ENCODE measurements at places on chromosomes 1 and 21.

DNA sequence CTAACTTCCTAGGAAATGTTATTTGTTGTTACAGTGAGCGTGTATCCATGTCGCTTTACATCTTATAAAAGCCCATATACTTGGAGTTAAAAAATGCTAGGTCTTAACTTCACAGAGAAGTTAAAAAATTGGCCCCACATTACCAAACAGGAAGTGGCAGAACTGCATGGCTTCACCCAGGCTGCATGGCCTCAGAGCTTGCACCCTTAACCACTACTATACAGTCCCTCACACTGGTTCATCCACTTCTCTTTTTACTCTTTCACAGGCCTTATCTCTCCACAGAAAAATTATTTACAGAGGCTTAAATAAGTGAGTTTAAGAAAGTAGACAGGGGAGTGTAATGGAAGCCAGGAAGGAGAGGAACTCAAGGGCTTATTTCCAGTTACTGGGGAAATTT is 402.5 kb downstream of the HHAT start:
- DNase-seq, result no peak

- DNase-seq, result no peak
Measured at GRCh38 chr1:232164078-232164963, 465.6 kb downstream of the SIPA1L2 start.

- no peak for DNase-seq
Measured at GRCh38 chr1:13577846-13578245, 5.8 kb upstream of the PDPN start.

DNA sequence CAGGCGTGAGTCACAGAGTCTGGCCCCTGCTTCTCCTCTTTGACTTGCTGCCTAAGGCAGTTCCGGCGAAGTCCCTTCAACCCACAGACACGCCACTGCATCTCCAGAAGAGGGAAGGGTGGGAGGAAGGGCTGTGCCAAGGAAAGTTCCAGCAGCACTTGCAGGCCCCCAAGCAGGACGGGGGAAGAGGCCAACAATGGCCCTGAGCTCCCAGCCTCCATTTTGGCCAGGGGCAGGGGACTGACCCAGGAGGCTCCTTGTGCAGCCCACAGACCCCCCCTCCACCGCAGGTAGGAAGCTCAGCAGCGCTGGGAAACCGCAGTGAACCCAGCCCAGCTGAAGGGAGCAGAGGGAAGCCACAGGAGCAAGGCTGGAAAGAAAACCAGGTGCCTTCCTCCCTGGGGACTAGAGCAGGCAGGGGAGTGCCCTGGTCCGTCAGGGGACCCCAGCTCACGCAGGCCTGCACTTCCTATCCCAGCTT is 35.4 kb downstream of the ACOT7 start:
- DNase-seq, result no peak

DNA sequence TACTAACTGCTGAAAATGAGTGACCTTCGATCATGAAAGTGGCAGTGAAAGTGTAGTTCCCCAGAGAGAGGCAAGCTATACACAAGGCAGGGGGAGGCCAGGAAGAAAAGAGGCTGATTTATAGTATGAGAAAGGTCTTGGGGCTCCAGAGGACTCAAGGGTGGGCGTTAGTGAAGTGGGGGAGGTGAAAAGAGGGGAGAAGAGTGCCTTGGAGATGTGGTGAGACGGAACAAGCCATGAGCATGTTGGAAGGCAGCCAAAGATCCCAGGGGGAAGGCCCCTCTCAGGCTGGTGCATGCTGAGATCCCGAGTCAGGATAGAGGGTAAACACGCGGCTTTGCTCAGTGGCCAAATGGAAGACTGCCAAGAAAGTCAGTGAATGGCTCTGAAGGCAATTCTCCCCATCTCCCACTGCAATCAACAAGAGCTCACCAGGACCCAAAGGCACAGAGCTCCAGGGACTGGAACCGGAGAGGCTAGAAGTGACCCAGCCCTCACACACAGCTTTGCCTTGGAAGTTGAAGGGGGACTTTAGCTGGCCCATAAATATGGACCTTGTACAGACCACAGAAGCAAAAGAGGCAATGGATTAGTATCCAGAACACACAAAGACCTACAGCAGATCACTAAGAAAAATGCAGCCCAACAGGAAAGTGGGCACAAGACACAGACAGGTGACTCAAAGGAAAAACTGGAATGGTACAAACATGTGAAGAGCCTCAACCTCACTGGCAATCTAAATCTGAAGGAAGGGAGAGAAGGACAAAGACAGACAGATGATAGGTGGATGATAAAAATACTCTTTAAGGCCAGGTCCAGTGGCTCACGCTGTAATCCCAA is 49.6 kb downstream of the HSF2BP start:
- no peak for DNase-seq

DNA sequence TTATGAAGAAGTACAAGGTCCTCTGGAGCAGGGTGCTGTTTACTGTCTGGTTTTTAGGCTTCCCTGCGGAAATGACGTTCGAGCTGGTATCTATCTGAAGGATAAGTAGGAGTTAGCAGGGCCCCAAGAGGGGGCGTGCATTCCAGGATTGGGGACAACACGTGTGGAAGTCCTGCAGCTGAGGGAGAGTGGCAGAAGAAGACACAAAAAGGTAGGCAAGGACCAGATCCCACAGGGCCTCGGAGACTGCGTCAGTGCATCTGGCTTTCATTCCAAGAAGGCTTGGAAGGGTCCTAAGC is 5.9 kb downstream of the RIMS3 start:
- no peak for DNase-seq

GRCh38 chr1:39500862-39501389 is 9.5 kb downstream of the BMP8A start:
- no peak for DNase-seq

DNA sequence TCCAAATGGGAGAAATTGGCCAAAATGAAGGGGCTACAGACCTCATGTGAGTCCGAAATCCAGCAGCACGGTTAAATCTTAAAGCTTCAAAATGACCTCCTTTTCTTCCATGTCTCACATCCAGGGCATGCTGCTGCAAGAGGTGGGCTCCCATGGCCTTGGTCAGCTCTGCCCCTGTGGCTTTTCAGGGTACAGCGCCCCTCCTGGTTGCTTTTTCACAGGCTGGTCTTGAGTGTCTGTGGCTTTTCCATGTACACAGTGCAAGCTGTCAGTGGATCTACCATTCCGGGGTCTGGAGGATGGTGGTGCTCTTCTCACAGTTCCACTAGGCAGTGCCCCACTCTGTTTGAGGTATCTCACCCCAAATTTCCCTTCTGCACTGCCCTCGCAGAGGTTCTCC is 78.7 kb downstream of the PRRX1 start:
- DNase-seq, result no peak

DNA sequence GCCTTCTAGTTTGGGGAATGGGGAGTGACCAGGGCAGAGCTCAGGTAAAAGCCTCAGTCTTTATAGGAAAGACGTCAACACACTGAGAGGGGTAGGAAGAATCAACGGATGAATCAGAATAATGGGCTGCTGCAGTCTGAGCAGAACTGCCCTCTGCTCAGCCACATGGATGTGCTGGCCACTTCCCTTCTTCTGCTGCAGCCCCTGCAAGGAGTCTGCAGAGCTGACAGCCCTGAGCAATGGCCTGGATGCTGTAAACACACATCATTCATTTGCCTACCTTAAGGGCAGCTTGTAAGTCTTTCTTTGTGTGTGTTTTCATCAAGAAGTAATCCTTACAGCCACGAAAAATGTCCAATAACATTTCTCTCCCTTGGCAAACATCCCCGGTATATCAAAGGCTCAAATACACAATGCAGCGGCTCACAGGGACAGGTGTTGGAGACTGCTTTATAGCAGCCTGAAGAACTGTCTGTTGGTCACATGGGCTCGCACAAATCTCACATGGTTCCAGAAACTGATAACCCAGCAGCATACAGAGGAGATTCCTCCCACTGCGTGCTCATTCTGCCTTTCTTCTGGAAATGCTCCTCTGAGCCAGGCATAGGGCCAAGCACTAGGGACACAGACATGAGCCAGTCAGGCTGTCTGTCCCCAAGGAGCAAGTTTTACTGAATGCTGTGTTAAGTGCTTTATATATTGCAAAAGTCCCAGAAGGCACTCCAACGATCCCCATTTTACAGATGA is 110.1 kb downstream of the HMGB4 start:
- DNase-seq, result no peak

GRCh38 chr1:55428944-55429931 is 214.1 kb upstream of the USP24 start:
- DNase-seq, result no peak

- no peak for DNase-seq
Measured at GRCh38 chr1:195376190-195376589, 1232.0 kb downstream of the KCNT2 start.

- DNase-seq, result no peak
Measured at GRCh38 chr1:64653466-64653865, 91.4 kb upstream of the RAVER2 start.

DNA sequence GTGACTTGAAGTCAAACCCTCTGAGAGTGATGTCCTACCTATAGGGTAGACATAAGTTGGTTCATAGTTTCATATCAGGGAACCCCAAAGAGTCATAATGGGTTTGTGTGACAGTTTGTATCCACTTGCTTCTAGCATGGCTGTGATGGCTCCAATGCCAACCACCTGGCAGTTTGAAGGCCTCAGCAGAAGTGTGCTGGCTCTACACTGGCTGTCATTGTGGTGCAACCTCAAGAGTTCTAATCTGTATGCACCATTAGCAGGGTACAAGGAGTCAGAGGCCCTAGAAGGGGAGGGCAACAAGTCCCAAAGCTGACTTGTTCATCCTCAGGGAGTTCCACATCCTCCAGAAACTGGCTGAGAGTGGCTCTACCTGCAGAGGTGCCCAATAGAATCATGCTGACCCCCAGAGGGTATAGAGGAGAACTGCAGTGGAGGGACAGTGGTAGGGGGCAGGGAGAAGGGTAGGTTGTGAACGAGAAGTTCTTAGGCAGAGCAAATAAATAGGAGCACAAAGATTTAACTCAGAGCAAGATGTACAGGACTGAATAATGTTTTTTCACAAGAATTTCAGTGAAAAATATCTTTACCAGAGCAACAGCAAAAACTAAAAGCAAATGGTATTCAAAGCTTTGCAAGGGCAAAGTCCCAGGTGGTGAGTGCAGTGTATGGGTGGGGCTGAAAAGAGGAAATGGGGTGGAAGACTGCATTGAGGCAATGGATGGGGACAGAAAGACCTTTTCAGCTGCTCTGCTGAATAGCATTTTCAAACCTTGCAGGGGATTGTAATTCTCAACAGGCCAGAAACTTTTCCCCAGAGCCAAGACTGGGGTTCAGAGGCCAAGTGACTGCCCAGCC is 3.2 kb downstream of the FCRL2 start:
- no peak for DNase-seq

GRCh38 chr1:214678386-214678785 is 75.4 kb downstream of the CENPF start:
- no peak for DNase-seq

DNA sequence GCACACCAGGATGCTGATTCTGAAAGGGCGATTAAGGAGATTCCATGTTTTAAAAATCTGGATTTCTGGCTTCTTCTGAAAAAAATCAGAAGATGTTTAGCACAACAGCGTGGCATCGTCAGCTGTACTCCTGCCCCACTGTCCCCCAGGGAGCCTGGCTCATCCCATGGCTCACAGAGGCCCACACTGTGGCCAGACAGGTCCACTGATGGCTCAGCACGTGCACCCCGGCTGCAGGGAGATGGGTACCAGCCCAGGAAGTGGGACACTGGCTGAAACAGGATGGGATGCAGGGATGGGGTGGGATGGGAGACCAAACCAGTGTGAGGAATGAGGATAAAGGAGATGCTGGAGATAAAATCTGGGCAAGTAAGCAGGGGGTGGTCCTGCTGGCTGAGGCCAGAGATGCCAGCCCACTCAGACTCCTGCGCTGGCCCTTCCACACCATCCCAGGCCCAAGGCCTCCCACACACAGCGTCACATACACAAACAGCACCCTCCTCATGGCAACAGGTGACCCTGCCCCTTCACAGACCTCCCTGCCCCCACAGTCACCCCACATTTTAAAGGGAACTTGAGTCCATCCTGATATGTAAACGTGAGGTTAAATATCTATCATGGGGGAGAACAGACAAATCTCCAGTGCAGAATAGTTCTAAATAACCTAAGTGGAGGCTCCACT is 23.9 kb upstream of the SAMD11 start:
- DNase-seq, result no peak

DNA sequence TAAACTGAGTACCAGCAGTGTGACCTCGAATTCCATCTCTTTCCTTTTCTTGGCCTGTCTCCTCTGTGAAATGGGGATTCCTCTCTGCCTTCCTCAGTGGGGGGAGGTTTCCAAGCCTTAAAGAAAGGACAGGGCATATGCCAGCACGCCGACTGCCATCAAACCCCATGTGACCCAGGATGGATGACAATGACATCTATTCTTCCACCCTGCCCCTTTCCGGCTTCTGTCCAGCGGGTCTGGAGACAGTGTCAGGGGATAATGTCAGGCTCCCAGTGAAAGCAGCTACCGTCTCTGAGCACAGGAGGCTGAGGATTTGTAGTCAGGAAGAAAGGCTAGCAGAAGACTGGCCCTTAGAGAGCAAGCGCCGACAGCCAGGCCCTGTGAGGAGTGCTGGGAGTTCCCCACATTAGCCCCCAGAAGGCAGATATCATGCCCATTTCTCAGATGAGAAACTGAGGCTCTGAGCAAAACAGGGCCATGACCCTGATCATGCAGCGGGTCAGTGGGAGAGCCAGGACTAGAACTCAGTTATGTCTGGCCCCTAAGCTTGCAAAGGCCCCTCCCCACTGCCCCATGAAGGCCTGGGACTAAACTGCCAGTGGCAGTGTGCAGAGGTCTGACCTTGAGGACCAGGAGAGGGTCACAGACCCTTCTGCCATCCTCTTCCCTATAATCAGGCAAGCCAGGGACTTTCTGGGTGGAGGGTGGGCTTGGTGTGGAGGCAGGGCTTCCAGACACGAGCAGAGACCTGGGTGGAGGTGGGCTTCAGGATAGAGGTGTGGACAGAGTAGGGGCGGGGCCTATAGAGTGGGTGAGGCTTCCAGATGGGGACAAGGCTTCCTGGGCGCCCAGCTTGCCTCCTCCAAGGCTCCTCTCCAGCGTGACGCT is 30.1 kb downstream of the CDCA8 start:
- DNase-seq, result no peak

DNA sequence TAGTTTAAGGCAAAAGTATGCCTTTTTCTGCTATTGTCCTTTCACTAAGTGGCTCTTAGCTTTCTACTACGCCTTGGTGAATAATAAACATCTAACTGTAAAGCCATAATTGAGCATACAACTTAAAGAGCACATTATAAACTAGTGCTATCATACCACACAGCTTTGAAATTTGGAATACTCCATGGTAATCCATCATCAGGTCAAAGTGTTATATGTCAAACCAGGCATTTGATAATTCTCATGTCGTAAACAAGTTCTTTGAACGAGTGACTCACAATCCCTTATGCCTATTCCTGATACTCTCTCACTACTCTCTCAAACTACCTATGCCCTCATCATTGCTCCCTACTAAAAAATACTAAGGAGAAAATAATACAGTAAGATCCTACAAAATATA is 60.3 kb upstream of the FMN2 start:
- DNase-seq, result no peak

- no peak for DNase-seq
Measured at GRCh38 chr1:160429702-160430535, 29.6 kb downstream of the VANGL2 start.

GRCh38 chr1:23908453-23909341 is 4.5 kb downstream of the CNR2 start:
- no peak for DNase-seq

- DNase-seq, result no peak
Measured at GRCh38 chr1:201659572-201659971, 120.6 kb downstream of the NAV1 start.

All from stimulated activated CD8-positive, alpha-beta memory T cell treated with anti-CD3 and anti-CD28 coated beads, Interleukin-4, amount 100 ng/mL, for 1 hour (primary cell).